T-helper 2 cell (primary cell): ENCODE measurements at places on chromosomes 4 and X.

DNA sequence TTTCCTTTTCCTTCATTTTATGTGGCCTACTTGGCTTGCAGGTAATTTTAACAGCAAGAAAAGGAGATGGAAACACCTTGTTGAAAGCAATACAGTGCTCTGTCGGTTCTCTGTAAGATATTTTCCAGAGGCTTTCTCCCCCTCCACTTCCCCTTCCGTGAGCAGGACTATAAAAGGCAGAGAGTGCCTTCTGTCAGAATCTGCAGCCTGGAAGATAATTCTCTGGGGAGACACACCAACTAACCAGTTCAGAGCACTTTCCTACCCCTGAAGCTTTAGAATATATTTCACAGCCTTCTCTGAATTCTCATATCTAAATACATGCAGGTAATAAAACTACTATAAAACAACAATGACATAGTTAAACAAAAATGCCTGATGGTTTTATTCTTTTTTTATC is 141.1 kb downstream of the IDS start:
- no peak for DNase-seq

GRCh38 chr4:8840816-8841455 is 30.7 kb downstream of the HMX1 start:
- DNase-seq, result no peak

DNA sequence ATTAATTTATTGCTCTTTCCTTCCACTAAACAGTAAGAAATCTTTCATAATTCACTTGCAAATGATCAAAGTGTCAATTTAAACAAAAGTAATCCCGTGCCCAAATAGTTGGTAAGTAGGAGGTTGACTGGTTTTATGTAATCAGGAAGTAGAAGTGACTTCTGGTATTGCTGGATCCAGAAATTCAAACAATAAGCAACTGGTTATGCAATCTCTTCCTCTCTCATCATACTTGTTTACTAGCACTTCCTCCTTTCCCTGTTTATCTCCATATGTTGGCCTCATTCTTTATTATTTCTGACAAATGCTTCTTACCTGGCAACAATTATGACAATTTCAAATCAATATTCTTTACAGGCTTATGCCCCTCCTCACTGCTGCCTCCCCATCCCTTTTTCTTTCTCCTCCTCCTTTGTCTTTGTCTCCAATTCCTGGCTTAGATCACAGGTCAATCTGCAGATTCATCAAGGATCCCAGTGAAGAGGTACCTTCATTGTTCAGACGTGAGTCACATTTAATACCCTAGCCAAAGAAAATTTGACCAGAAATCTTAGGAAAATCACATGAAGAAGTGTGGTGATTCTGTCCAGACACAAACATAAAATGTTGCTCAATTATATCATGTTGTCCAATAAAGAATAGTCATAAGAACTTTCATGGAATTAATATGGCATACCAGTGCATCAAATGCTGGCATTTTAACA is 323.2 kb upstream of the PCDH7 start:
- DNase-seq, result no peak

GRCh38 chrX:100880368-100880767 is 6.2 kb upstream of the NOX1 start:
- DNase-seq, result no peak

DNA sequence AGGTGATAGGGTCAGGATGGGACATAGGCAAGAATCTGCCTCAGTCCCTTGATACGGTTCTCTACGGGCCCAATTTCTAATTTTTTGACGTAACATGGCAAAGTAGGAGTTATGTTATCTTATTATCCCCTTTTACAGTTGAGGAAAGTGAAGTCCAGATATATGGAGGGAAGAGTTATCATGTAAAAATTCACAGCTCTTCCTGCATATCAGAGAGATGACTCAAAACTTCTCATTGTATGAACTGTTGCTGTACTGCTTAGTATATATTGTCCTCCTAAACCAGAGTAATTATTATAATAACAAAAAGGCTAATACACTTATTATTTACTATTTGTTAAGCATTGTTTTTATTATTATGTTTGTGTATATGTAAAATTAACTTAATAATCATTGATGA is 260.5 kb upstream of the IGFBP7 start:
- no peak for DNase-seq

- DNase-seq, result no peak
These were observed 77.9 kb downstream of the ADAM29 start for GRCh38 chr4:174996079-174996478.

DNA sequence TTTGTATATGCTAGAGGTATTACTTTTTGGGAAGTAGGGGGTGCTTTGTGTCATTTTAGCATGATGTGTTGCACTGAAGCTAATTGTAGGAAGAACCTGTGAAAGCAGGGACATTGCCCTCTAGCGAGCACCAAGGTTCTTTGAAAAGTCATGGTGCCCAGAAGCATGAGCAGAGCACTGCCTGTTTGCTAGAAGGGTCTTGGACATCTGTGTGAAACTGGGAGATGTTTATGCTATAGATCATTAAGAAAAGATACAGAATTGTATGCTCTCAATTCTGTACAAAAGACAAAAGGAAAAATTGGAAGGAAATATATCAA is 14.7 kb downstream of the GRPR start:
- no peak for DNase-seq

GRCh38 chrX:40922307-40922706 is 162.9 kb upstream of the USP9X start:
- DNase-seq, result no peak

- DNase-seq, result no peak
These were observed 319.1 kb downstream of the PCDH19 start for GRCh38 chrX:100090931-100091330.

GRCh38 chr4:129747756-129748155 is 651.8 kb downstream of the C4orf33 start:
- no peak for DNase-seq

- DNase-seq, result no peak
These were observed 72.7 kb upstream of the LIMCH1 start for GRCh38 chr4:41465146-41465761.
